Liver (tissue), 10 donors: ENCODE measurements at places on chromosomes 12 and 14.

DNA sequence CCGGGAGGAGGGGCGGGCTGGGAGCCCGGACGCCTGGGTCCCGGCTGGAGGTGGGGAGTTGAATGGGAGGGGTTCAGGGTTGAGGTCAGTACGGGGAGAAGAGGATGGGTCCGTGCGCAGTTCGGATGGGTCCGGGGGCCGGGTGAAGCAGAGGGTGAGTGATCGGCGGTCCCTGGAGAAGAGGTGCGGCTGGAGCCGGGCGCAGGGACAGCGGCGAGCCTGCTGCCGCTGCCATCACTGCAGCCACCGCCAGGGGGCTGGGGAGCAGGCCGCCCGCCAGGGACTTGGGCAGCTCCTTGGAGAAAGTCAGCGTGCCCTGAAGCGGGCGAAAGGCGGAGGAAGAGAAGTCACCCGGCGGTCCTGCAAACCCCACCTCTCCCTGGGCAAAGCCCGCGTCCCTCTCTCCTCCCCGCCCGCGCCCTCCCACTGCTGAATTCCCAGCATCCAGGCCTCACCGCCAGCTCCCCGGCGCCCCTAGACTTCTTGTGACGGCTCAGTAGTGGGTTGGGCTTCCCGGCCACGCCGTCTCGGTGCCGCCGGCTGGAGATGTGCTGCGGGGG lies 6.0 kb upstream of the GPR84 start:
- peak; percentile 80 for DNase-seq

- DNase-seq: no peak
Observed at GRCh38 chr14:35337269-35338255, 45.4 kb downstream of the PSMA6 start.

- no peak for DNase-seq
Observed at GRCh38 chr12:104177663-104178501, 37.7 kb upstream of the TXNRD1 start.

DNA sequence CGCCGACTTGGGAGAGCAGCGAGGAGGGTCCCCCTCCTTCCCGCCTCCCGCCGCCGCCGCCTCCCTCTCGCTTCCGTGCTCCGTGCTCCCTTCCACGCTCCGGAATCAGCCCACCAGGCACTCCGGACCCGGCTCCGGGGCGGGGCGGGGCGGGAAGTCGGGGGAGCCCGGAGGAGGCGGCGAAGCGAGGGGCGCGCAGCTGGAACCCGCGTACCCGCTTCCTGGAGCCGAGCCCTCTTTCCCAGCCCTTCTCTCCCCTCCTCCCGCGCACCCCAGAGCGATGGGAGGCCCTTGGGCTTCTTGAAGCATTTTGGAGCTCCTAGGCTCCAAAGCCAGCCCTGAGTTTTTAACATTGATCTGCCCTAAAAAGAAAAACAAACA lies at the start of gene SYNDIG1L:
TSS of gene SYNDIG1L (minus strand) at position 9 of the 381 bp plus-strand sequence. CDS start 16,466 bp downstream, outside the sequence.
- no peak for DNase-seq

DNA sequence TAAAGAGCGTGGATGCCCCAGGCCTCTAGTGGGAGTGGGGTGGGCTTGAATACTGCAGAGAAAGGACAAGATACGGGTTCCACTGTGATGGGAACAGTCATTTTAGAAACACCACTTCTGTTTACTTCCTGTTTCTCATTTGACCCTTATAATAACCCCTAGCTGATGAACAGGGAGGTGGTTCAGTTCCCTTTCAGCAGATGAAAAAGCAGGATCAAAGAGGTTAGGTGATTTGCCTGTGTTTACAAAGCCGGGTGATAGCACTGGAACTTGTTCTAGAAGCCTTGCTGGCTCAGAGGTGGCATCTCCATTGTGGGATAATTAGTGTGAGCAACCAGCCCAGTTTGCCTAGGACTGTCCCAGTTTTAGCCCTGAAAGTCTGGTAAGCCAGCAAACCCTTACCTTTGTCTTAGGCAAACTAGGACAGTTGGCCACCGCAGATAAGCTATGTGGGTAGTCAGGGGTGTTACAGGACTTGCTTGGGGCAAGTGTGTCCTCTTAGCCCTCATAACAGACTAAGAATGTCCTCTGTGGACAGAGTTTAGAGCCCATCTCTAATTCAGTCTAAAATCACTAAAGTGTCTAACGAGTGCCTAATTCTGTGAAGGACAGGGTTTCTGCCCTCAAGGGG lies 7.5 kb upstream of the LRP1-AS start:
- no peak for DNase-seq

DNA sequence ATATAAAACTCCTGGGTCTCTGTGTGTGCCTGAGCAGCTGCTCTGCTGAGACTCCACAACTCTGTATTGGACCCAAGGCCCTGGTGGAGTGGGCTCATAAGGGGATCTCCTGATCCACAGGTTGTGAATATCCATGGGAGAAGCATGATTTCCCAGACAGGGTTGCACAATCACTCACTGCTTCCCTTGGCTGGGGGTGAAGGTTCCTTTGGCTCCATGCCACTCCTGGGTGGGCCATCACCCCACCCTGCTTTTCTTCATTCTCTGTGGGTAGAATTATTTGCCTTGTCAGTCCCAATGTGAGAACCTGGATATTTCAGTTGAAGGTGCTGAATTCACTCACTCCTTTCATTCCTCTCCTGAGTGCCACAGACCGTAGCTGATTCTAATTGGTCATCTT lies 205.2 kb upstream of the TMEM260 start:
- no peak for DNase-seq

GRCh38 chr12:117774941-117775775 lies 193.6 kb downstream of the KSR2 start:
- no peak for DNase-seq

GRCh38 chr12:6215932-6216494 lies 15.8 kb downstream of the CD9 start:
- no peak for DNase-seq

DNA sequence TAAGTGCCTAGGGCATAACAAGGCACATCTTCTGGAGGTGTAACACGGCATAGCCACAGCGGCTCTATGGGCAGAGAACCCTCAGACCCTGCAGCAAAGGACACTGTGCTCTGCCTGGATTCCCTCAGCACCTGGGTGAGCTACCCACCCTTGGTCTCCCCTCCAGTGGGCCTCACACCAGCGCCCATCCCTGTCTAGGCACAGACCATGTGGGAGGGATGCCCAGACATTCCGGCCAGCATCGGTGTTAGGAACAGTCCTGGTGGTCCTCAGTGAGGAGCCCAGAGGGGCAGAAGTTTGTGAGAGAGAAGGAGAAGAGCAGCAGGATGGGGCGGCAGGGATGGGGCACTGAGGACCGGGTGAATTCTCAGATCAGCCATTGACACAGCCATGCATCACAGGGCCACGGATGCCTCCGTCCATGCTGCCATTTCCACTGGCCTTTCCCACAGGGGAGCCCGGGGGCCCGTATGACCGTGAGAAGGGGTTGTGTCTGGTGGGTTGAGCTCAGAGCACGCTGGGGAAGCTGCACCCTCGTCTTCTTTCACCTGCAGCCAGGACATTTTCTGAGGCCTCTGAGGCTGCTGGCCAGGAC lies 282.7 kb upstream of the SFSWAP start:
- DNase-seq: no peak

GRCh38 chr12:50083301-50083700 lies 1.8 kb upstream of the SMARCD1 start:
- no peak for DNase-seq

DNA sequence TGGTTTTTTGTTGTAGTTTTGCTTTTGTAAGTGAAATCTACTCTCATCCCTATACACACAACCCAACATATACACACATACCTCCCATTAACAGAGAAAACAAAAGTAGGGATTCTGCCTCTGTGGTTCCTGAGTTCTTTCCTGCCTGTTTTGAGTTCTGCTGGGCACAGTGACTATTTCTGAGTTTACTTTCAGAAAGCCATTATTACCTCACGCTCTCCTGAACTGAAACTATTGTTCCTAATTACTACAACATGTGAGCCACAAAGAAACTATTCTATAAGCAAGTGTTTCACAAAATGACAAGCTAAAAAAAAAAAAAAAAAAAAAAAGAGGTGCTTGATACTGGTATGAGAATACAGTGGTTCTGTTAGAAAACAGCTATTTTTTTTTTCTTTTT lies 110.9 kb downstream of the ALG10B start:
- DNase-seq: no peak

GRCh38 chr12:86530996-86531655 lies 274.9 kb upstream of the MGAT4C start:
- no peak for DNase-seq

DNA sequence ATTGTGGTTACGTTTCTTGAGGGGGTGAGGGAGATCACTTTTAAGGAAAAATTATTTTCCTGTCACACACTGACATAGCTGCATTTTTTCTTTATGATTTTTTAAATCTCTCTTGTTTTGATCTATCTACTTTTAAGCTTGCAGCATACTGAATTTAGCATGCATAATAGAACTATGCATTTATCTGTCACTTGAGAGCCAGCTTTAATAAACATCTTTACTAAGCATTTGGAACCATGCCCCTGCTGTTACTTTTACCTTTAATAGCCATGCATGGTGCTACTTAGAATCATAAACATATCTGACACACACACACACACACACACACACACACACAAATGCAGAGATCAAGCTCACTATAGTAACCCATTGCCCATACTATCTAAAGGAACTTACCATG lies 486.2 kb downstream of the NELL2 start:
- no peak for DNase-seq

DNA sequence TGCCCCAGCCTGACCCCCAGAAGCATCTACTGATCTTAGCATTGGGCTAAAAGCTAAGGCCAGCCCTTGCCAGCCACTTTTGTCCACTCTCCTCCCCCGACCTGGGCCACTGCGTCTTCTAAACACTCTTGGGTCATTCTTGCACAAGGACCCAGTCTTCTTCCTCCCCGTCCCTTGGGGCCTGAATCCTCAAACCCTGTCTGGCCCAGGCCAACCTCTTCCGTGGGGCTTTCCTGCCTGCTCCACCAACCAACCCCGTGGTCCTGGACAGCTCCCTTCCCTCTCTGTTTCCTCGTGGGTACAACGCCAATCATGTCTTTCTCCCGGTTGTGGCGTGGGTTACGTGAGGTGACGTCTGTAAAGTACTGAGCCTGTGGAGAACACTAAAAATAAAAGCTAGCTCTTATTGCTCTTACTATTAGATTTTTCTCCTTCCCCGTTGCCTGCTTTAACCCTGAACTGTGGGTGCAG lies 21.5 kb downstream of the FAM222A start:
- no peak for DNase-seq

DNA sequence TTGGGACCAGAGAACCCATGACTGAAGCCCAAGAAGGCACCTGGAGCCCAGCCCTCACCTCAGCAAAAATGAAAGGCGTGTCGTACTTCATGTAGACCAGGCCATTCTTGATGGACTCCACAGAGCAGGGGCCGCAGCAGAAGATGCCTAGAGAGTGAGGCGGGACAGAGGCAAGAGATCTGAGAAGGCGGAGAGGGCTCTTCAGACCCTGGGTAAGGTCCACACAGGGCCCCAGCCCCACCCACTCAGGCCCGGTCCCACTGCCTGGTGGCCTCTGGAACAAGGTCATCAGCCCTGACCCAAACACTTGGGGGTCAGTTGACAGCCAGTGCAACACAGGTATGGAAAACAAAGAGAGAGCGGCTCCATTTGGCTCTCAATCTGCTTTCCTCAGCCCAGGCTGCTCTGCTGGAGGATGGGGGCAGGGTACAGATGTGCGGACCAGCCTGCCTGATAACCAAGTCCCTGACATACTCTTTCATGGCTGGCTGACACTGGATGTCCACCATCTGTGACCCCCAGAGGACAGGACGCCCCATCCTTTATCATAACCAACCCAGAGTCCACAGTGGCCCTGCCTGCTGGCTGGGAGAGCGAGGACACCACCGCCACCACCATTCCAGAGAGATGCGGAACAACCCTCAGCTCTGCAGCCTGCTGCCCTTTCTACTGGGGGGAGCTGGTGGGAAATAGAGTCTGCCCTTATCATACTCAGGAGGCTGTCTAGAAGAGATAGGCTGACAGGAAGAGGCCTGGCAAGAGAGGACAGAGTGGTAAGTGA lies 6.9 kb downstream of the TGM1 start:
- DNase-seq: peak; percentile 71

DNA sequence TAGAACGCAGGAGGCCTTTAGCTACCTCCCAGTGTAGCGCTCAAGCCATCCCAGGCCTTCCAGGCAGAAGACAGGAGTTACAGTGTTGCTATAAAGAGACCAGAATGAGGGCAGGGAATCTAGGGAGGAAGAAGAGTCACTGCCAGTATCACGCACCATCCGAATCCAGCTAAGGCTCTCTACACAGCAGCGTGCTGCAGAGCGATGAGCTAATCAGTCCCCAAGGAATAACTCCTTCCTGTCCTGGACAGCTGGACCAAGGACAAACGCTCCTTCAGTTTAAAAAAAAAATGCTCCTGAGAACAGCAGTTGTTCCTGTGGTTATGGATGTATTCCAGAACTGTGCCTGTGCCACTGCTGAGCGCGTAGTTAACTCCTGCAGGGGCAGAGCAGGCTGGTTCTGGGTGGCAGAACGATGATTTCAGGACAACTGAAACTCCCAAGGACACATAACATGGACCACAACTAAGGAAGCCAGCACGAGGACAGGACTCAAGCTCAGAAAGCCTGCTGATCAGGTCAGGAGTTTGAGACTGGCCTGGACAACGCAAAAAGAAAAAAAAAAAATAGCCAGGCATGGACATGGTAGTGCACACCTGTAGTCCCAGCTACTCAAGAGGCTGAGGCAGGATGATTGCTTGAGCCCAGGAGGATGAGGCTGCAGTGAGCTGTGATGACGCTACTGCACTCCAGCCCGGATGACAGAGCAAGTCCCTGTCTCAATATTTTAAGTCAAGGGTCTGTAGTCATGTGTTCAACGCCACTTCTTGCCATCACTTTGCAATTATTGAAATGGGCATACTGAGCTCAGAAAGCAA lies 2.6 kb downstream of the IFFO1 start:
- no peak for DNase-seq

GRCh38 chr14:92248696-92249095 lies 74.3 kb upstream of the SLC24A4 start:
- no peak for DNase-seq

- DNase-seq: no peak
Observed at GRCh38 chr12:113850309-113851056, 115.6 kb downstream of the RBM19 start.

- no peak for DNase-seq
Observed at GRCh38 chr14:22432348-22432976, 156.6 kb downstream of the DAD1 start.

GRCh38 chr12:7130701-7131501 lies 730 bp downstream of the CLSTN3 start:
- peak; percentile 56 for DNase-seq

DNA sequence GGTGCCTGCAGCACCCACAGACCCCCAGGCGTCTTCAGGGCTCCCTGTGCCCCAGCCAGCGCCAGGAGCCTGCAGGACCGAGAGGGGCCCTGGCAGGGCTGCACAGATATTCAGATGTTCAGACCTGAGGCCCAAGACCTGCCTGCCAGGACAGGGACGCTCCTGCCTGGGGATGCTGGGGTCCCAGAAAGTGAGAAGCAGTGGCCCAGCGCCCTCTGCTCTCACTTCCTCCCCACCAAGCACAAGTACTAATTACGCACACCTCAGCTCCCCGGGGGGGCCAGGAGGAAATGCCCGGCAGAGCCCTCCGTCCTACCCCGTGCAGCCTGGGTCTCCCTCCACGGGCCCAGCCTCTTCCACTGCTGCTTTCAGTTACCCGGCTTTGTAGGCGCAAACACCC lies 28.8 kb upstream of the INF2 start:
- no peak for DNase-seq
